NCI-H524 (cell line): ENCODE measurements at places on chromosomes 3 and 15.

DNA sequence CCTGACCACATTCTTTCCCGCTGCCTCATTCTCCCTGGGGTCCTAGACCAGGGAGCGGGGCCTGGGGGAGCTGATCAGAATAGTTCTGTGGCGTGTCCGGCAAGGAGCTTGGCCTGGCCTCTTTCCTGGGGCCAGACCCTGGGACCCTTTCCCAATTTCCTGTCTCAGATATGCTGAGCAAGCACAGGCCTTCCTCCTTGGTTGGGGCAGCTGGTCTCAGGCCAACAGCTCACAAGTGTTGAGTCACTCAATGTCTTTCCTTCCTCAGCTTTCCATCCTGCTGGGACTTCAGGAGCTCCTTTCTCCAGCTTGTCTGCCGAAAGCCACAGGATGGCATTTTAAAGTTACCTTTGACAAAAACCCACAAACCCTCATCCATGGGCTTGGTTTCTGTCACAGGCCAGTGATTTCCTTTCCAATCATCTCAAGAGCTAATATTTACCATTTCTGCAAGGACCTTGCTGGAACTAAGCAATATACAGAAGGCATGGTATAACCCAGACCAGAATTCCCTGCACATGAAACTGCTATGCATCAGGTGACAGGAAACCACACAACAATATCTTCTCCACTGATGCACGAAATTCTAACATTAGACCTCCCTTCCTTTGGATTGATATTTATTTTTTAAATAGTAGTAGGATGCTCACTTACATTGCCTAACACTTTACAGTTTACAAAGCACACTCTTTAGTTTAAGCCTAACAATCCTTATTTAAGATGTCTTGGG, 19.5 kb upstream of the TIMP4 start:
- DNase-seq: no peak

- DNase-seq: no peak
Observed at GRCh38 chr3:53229171-53229570, 26.7 kb downstream of the TKT start.

DNA sequence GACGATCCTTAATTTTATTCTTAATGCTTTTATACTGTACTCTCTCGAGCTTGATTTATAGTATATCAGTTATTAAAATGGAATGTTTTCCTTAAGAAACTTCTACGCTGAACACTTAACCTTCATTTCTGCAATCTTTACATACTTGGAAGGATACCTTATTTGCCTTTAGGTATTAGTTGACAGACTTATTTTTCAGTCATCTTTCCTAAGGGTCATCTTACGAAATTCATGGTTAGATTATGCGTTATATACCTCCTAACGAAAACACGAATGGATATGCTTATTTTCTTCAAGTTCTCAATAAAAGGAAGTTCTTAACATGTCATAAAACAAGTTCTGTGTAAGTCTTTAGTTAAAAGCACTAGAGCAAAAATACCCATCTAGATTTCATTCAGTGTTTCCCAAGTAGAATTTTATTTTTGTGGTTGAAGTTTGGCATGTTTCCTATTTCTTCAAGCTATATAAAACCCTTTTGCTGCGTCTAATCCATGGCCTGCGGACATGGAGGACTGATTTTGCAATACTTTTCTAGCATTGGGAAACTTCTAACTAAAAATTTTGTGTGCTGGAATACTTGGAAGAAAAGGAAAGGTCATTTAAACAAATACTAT, 231.3 kb downstream of the TP63 start:
- no peak for DNase-seq

DNA sequence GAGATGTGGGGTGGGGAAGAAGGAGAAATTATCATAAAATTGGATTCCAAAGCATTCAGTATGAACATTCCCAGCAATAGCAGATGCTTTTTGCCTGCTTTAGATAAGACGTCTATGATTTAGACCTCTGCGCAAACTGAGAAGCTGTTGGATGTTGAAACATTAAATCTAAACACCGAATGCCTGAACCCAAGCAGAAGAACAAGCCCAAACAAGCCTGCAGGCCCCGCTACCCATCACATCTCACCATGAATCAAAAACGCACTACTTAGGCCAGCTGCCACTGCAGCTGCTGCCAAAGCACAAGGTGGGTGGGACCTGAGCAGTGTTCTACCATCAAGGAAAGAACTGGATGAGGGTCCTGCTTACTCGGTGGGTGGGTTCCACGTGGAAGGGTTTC, 24.4 kb upstream of the THBS1 start:
- DNase-seq: peak; percentile 72

DNA sequence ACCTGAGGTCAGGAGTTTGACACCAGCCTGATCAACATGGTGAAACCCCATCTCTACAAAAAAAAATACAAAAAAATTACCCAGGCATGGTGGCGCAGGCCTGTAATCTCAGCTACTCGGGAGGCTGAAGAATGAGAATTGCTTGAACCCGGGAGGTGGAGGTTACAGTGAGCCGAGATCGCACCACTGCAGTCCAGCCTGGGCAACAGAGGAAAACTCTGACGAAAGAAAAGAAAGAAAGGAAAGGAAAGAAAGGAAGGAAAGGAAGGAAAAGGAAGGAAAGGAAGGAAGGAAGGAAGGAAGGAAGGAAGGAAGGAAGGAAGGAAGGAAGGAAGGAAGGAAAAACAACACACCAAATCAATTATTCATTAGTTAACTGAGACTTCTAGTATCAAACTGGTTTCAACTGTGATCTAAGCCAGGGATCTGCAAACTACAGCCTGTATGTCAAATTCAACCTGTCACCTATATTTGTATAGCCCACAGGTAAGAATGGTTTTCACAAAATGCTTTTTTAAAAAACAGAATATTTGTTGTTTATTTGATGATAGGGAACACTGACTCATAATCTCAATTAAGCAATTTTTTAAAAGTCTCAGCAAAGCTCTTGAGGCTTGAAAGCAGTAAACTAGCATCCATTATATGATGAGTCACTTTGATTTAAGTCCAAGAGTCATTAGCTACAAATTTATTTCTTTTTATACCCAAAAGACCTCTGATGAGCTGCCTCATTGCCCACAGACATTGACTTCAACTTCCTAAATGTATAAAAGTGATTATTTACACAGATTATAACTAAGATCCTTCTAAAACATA, 127.6 kb downstream of the TBL1XR1 start:
- no peak for DNase-seq

- DNase-seq: no peak
Observed at GRCh38 chr3:177414093-177414492, 216.8 kb upstream of the TBL1XR1 start.

DNA sequence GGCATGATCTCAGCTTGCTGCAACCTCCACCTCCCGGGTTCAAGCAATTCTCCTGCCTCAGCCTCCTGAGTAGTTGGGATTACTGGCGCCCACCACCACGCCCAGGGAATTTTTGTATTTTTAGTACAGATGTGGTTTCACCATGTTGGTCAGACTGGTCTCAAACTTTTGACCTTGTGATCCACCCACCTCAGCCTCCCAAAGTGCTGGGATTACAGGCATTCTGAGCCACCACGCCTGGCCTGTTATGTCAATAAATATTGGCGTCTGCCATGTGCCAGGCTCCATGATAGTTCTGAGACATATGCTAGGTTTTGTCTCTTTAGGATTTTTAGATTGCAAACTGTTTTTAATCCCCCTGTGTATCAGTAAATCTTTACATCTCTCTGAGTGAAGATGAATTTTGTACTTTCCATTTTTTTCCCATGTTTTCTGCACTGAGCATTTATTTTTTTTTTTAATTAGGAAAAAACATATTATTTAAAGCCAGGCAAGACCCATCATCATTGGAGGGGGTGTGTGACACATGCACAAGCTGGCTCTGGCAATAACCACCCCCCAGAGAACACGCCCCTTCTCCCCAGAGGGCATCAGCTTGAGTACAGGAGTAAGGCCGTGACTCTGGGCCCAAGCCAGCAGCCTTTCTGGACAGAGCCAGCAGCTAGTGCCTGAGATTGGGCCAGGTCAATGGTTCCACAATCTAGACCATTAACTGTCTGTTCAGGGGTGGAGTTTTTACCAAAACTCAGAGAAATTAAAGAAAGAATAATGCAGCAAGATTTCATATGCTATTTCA, 51.0 kb upstream of the ATP1B3 start:
- DNase-seq: peak; percentile 21

DNA sequence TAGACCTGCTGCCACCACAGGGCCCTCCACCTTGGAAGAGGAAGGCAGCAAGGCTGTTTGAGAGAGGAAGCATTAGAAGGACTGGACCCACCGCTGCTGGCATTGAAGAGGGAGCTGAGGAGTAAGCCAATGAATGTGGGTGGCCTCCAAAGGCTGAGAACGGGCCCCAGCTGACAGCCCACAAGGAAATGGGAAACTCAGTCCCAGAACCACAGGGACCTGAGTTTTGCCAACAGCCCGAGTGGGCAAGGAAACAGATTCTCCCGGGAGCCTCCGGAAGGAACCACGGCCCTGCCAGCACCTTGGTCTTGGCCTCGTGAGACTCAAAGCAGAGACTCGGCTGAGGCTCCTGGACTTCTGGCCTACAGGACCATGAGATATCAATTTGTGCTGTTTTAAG, 95.4 kb upstream of the SNRPA1 start:
- DNase-seq: no peak

DNA sequence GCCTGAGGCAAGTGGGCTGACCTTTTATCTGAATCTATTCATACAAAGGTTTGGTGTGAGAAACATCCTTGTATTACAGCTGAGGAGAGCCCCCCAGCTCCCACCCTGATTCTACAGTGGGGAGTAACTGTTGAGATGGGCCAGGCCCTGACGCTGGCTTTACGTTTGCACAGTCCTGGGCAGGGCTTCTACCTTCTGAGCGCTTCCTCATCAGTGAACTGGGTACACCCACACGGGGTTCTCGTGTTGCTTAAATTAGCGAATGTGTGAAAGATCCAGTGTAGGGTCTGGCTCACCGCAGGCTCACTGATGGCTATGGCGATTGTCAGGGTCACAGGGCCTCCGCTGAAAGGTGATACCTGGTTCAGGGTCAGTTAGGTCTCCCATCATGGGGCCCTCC, 7.3 kb upstream of the GHRL start:
- no peak for DNase-seq

DNA sequence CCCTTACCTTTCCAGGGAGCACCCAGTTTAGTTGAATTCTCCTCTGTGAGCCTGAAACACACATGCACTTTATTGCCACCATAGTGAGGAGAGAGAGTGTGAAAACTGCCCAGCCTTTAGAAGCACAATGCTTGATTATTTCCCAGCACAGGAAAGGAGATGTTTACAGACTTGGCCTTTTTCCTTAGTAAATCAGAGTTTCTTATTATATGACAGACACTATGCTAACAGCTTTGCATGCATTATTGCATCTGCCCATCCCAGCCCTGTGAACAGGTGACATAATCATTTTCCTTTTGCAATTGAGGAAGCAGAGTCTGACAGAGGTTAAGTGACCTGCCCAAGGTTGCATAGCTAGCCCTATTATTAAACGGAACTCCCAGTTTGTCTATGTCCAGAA, 36.5 kb downstream of the CAPN3 start:
- DNase-seq: no peak

GRCh38 chr15:99981191-99981647, 248.0 kb upstream of the LYSMD4 start:
- DNase-seq: peak; percentile 33

- DNase-seq: peak; percentile 64
Observed at GRCh38 chr15:69555080-69555479, 102.5 kb downstream of the RPLP1 start.

- DNase-seq: no peak
Observed at GRCh38 chr15:95558131-95558530, 772.4 kb upstream of the NR2F2 start.

DNA sequence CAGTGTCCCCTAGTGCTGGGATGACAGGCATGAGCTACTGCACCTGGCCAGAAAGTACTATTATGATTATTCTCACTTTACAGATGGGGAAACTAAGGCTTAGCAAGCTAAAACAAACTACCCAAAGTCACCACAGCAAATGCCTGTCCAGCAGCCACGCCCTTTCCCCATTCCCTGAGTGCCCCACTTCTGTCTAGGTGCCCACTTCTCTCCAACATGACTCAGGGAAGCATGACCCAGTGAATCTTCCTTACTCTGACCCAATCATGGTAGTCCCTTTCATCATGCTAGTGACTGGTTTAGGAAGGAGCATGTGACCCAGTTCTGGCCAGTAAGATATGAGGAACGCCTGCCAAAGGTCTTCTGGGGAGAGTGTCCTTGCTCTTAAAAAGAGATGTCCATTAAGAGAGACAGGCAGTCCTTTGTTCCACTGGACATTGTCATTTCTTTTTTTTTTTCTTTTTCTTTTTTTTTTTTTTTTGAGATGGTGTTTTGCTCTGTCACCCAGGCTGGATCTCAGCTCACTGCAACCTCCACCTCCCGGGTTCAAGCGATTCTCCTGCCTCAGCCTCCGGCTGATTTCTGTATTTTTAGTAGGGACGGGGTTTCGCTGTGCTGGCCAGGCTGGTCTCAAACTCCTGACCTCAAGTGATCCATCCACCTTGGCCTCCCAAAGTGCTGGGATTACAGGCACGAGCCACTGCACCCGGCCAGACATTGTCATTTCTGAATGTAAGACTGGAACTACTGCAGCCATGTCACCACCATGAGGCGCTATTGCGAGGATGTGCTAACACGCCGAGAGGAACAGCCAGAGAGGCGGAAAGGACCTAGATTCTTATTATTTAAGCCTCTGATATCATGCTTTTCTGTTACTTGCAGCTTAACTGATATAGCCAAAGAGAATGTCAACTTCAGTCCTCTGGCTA, 19.8 kb downstream of the MEGF11 start:
- no peak for DNase-seq

DNA sequence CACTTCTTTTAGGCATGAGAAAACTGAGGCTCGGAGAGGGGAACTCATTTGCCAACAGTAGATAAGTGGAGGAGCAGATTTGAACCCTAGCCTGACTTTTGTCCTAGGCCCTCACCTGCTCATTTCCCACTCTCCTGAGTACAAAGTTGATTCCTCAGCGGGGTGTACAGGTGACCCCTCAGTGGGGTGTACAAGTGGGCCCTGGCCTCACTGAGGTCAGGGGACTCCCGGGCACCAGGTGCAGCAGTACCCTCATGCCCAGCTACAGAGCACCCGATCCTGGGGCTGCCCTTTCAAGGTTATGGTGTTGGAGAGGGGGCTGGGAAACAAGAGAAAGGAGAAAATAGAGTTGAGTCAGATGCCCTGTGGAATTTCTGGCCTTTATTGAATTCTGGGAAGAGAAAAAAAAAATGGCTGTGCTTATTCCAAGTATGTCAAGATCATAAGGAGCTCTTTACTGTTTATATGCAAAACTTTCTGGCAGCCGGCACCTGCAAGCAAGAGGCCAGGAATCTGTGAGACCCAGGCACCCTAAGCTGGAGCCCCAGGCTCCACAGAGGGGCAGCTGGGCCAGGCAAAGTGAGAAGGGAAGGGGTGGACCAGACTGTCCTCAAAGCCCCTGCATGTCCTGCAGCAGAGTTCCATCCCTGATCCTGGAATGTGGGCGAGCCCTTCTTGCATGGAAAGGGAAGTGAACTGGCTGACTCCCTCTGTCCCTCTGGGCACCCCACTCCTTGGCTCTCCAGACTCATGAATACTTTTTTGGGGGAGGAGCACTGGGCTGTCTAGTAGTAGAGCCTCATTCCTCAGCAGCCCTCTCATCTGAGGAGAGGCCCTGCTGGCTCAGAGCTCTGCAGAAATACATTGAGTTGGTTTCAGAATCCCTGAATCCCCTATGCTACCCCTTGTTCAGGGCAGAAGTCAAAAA, 43.1 kb downstream of the AMOTL2 start:
- no peak for DNase-seq
